ENCODE measurements at places on chromosomes 4 and X.
A peak's percentile ranks its signal among the peaks of the same experiment; 100 is the strongest.

DNA sequence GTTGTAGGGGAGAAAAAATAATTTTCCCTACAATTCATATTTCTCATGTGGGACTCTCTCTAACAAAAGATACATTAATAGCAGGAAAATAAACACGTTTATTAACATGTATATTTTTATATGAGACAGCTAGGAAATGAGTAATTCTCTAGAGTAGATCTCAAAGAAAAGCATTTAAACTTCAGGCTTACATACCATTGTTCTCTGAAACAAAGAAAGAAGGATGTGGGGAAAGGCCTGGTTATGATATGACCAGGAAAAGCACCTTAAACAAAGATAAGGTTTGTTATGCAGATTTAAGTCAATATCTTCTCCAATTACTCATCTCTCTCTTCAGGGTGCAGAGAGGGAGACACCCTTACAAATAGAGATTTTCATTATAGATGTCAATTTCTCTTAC lies 131.3 kb downstream of the SLC7A11 start:
- peak; percentile 36 for DNase-seq

GRCh38 chr4:14446311-14446710 lies 556.0 kb upstream of the CPEB2 start:
- DNase-seq: no peak

- DNase-seq: no peak
Measured at GRCh38 chr4:56200275-56200674, 187.0 kb downstream of the AASDH start.

DNA sequence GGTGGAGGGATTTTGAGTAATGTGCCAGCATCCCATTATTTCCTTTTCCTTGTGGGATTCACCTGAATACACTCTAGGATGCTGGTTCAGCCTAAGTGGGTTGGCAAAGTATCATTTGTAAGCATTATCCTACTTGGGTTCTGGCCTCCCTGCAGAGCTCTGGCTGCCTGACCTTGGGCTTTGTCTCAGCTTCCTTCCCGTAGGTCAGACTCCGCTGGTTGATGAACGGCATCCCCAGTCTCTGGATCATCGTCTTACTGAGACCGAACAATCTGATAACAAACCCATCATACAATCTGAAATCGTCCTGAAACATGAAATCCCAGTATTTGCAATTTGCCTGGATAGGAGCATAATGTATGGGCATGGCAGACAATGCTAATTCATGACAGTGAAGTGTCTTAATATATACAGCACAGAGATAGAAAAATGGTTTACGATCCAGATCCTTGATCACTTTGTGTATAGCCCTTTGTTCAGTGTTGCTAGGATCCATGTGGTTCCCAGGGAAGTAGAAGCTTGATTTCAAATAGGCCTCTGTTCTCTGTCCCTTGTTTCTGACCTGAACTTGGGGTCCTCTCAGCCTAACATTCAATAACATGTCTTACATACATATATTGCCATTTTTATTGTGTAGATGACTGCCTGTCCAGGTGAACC lies 5.5 kb downstream of the MID2 start:
- DNase-seq: no peak

GRCh38 chr4:36137336-36137735 lies 107.0 kb downstream of the ARAP2 start:
- DNase-seq: no peak

DNA sequence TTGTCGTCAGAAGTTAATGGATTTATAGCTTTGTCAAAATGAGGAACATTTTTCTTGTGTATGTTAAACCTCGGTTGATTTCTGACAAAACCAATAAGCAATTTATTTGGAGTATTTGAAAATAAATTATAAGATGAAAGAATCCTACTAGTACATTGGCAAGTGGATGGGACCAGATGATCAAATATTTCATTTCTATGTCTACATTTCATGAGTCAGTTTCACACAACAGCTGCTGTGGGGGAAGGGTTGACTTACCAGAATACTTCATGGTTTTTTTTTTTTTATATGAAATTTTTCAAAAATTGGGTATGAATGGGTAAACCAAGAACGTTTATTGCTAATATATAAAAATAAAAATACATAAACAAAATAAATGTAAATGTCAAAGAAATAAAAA lies 39.4 kb downstream of the RAPGEF2 start:
- DNase-seq: no peak

DNA sequence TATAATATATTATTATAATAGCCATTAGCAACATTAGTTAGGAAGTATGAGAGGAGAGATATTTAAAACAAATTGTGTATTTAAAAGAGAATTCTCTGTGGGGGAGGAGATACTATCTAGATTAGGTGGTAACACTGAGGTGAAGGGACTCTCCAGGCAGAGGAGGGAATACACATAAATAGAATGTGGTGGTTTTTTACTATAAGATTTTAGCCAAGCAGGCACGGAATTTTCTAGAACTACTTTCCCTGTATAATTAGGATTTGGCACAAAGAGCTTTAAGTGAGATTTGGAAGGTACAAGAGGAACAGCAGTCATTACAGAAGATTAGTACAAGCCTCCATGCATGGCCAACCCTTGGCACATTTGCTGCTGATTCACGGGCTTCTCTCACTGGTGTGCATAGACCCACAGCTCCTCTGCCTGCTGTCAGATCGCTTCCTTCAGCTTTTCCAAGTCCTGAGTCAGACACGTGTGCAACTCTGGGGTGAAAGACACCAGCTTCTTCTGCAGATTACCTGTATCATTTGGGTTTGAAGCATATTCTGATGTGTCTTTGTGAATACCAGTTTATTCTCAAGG lies 685.5 kb downstream of the KCTD8 start:
- no peak for DNase-seq

DNA sequence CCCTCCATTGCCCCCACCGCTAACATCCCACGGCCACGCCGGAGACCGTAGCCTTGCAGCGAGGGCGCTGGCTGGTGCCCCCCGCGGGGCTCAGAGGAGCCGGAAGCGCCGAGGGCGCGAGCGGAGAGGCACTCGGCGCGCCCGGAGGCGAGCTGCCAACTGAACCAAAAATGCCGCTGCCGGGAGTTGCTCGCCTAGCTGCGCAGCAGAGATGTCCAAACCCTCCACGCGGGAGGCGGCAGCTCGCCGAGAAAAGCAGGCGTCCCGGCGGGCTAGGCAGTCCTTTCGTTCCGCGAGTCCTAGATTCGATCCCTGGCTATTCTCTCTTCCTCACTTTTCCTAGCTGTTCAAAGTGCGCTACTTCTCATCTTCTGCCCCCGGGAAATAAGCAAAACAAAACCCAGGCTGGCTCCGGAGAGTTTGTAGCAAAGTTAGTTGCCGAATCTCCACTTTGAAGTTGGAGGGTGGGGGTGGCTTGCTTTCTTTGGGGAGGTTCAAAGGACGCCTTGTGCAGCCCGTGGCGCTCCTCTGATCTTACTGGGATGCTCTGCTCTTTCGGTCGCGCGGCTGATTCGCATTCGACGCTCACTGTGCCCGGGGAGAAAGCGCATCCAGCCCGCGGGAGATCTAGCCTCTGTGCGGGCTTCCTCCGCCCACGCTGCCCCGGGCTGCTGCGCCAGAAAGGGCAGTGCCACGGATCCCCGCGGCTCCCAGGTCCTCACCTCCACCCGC lies 723 bp downstream of the NKX6-1 start:
- DNase-seq: no peak

GRCh38 chr4:160020804-160021203 lies 917.9 kb downstream of the RAPGEF2 start:
- DNase-seq: no peak
